ENCODE measurements at places on chromosomes 1 and 21. TPM values are rescaled to one million over a fixed set of nuclear protein-coding genes. Genes with fewer than 3 reads are reported as not detected.

TRMT1L gene
- 32.5 TPM for total RNA-seq

ZBTB7B gene
- 19.7 TPM for total RNA-seq

RUNX1 gene
- total RNA-seq, result 49.0 TPM

LCE2C gene
- not detected for total RNA-seq

TTC22 gene
- not detected for total RNA-seq

DNASE2B gene
- not detected for total RNA-seq

WLS gene
- 95.2 TPM for total RNA-seq

TENT5C gene
- 3.6 TPM for total RNA-seq

CAMK1G gene
- total RNA-seq, result 13.1 TPM

COL6A2 gene
- total RNA-seq, result 1,787 TPM

PEAR1 gene
- total RNA-seq, result 13.6 TPM

DUSP10 gene
- total RNA-seq, result 37.4 TPM

PTGER3 gene
- total RNA-seq, result under 0.01 TPM

S100A2 gene
- total RNA-seq, result 1.4 TPM

LAMC2 gene
- 594 TPM for total RNA-seq

B3GALT5 gene
- total RNA-seq, result 0.37 TPM

CACNA1E gene
- total RNA-seq, result not detected

KANK4 gene
- total RNA-seq, result 0.30 TPM

HAO2 gene
- not detected for total RNA-seq

RHBG gene
- total RNA-seq, result not detected

CHAF1B gene
- 0.89 TPM for total RNA-seq

TNNI3K gene
- not detected for total RNA-seq

CHRM3 gene
- total RNA-seq, result 2.8 TPM

FMO5 gene
- 0.32 TPM for total RNA-seq

NES gene
- 21.8 TPM for total RNA-seq

CELA2A gene
- not detected for total RNA-seq

NECTIN4 gene
- total RNA-seq, result 1.8 TPM

INTS11 gene
- total RNA-seq, result 41.9 TPM

GON4L gene
- 32.7 TPM for total RNA-seq

PLA2G2C gene
- not detected for total RNA-seq

CYP4Z1 gene
- not detected for total RNA-seq

RGS1 gene
- total RNA-seq, result not detected

REN gene
- total RNA-seq, result not detected

CNR2 gene
- total RNA-seq, result not detected

SIPA1L2 gene
- 0.97 TPM for total RNA-seq

LCE3E gene
- not detected for total RNA-seq

RGS13 gene
- not detected for total RNA-seq
